ENCODE measurements at places on chromosomes 6 and 20.
A peak's percentile ranks its signal among the peaks of the same experiment; 100 is the strongest.

DNA sequence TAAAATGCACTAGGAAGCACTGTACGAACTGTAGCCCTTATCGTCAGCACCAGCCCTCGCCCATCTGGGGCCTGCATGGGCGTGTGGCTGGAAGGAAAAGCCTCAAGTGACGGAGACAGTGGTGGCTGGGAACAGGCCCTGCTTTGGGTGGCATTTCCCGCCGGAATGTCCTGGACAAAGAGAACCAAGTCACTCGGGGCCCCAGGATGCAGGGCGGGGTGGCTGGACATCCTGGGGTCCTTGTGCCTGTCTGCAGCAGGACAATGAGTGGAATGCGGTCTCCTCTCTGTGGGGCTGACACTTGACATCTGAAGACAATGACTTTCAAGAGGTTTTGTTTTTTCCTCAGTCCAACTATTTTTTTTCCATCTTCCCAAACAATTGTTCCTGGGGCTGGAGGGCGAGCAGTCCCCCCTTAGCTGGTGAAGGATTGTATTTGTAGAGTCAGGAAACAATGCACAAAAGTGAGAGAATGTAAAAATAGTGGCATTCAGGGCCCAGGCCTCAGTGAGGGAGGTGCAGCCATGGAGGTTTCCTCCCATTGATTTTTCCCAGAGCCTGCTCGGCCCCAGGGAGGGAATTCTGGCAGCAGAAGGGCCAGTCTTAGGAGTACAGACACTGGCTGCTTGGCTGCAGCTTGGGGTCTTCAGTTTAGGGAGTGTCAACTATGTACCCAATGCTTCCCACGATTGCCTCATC lies 64.4 kb downstream of the PREX1 start:
- no peak for DNase-seq

DNA sequence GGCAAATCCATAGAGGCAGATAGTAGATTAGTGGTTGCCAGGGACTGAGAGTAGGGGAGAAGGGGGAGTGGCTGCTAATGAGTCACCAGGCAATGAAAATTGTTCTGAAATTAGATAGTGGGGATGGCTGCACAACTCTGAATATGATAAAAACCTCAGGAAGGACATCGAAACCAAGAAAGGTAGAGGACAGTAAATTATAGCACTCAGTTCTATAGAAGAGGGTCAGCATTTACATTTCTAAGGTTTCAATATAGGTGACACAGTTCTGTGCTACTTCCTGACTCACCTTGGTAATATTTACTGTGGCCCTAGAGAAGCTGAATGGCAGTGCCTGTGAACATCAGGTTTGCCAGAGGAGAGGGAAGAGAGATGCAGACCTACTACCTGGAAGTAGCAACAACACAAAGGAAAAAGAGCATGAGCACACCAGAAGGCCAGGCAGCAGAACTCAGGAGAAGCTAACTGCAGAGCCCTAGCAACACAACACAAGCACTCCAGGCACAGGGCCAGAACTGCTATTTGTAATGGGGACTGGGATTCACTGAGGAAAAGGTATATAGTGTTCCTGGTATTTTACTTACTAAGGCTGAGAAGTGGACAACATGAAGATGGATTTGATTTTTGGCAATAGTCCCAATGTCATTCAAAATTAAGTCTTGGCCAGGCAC lies 75.9 kb downstream of the PLCG1 start:
- DNase-seq, result peak; percentile 11

GRCh38 chr6:4864519-4864918 lies 88.3 kb downstream of the CDYL start:
- no peak for DNase-seq

GRCh38 chr6:106318851-106319250 lies 6.7 kb downstream of the ATG5 start:
- DNase-seq, result no peak

DNA sequence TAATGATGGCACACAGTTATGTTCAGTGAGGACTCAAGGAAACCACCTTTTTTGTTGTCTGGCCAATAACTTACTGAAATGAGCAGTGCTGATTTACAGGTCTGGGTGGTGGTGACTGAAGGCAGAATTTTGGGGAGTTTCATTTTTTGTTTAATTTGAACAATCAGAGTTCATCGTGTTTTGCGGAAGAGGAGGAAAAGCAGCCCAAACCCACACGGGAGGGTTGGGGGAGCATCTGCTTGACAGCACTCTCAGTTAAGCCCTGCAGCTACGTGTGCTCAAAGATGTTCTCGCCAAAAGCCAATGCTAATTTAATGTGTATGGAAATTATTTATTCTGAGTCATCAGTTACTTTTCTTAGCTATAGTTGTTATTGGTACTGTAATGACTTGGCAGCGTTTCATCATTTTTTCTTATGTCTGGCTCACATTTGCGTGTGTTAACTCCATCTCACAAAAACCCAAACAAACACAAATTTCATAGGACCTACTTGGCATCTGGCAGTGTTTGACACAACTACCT lies 89.2 kb downstream of the UST start:
- DNase-seq, result no peak

- no peak for DNase-seq
These were observed 165.7 kb upstream of the OLIG3 start for GRCh38 chr6:137659871-137660270.

GRCh38 chr6:113744861-113745260 lies 112.3 kb upstream of the MARCKS start:
- DNase-seq, result no peak

- DNase-seq, result peak; percentile 34
These were observed 129.4 kb upstream of the RIN2 start for GRCh38 chr20:19628570-19629134.

- DNase-seq, result no peak
These were observed 839 bp upstream of the HRH3 start for GRCh38 chr20:62220666-62221568.

DNA sequence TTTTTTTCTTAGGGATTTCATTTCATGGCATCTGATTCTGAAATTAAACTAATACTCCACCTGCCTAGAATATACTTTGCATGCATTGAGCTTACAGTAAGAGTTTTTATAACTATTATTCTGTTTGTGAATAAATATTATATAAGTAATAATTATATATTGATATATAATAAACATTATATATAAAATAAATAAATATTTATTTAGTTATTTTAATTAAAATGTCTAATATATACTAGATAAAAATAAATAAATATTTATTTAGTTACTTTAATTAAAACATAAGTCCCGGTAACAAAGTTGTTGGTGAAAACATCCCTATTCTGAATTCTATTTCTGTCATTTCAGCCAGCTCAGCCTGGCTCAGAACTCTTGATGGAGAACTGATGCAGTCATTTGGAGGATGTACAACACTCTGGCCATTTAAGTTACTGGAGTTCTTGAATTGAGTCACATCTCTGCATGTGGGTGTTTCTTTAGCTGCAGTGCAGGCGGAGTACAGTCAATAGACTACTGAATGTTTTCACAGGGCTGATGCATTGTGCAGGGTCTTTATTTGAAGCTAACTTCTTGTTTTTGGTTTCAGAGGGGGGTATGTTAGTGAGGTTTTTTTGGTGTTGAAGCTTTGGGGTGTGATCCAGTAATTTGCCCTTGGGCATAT lies 508.9 kb upstream of the ADGRB3 start:
- DNase-seq, result no peak

- peak; percentile 39 for DNase-seq
These were observed 598.3 kb upstream of the HS3ST5 start for GRCh38 chr6:114941078-114941477.

DNA sequence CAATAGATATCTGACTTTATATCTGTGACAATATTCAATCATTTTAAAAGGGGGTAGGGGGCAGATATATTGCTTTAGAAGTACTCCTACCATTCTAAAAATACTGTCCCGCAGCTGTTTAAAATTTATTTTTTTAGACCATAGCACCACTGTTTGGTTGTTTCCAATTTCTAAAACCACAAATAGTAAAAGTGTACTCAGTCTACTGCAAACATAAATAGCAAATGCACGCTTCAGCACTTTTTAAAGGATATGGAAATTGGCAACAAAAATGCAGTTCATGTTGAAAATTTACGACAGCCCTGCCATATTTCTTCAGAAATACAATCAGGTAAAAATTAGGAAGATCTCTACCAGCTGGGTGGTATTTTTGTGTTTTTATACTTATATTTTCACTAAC lies 132.0 kb upstream of the RUNX2 start:
- no peak for DNase-seq

GRCh38 chr6:56668158-56668557 lies 25.5 kb upstream of the DST start:
- no peak for DNase-seq

- no peak for DNase-seq
These were observed 75.6 kb upstream of the GNRH2 start for GRCh38 chr20:2967841-2968240.

DNA sequence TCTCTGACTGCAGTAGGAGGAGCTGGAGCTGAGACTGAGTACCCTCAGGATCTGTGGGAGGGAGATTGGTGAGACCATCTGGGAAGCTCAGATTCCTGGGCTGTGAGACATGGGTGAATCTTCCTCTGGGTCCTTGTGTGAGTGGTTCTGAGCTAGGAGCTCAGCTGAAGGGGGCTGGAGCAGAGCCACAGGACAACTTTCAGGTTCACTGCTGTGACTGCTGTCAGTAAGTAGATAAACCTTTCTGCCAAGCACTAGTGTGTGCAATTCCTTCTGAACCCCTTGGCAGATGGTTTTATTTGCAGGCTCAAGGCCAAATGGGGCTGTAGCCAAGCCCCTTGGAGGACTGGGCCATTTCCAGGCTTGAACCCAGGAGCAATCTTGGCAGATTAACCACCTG lies 49.6 kb upstream of the SNAP91 start:
- DNase-seq, result no peak

DNA sequence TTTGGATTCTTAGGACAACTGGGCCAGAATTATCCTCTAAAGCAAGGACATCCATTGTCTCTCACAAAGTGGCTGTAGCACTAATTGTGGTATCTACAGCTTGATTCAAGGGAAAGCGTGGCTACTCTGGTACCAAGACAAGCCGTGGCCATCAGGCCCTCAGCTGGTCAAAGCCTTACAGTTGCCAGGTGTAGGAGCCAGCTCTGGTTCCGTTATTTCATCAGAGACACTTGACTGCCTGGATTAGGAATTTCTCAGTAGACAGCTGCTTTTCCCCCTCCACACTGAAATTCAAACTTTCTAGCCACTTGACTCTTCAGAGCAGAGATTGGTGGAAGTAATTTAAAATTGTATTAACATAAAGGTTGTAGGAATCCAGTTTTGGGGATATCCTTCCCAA lies 104.2 kb downstream of the ANKS1A start:
- no peak for DNase-seq

DNA sequence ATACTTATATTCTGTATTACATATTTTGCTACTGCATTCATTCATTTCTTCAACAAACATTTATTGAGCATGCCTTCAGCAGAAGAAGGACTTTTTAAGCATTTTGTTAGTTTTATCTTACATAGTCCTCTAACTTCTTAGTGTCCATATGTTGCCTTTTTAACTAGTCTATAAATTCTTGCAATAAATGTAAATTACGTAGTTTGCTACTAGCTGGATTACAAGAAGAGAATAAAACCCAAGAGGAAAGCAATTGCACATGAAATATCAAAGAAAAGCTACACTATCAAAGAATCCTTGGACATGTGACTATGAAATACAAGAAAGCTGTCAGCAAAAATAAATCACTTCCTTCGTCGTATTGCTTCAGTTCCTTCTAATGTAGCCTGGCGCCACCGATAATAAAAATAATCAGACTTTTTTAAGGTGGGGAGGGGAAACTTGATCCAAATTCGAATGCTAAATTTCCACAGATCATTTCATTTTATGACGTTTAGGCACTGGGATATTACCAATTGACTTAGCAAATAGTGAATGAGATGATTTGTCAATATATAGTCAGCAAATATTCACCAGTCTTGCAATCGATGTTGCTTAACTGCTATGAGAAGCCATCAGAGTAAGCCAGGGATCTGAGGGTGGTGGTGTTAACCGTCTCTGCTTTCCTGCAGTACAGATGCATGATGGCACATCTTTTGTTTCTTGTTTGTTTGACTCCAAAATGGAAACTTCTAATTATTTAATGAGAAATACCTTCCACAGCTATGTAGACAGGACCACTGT lies 258.7 kb upstream of the EXOC2 start:
- no peak for DNase-seq

DNA sequence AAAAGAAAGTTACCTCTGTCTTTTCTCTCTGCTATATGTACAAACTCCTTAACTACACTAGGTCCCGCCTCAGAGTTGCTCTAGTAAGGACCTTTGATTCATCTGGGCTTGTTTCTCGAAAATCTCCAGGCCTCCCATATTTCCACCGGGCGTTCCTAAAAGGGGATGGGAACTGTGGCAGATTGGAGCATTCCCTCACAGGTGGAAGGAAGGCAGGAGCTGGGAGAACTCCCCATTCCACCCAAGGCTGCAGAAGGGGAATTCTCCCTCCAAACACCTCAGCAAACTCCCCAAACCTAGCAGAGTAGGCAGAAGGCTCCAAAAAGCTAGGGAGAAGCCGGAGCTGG lies 1.6 kb upstream of the TFAP2A start:
- no peak for DNase-seq

GRCh38 chr20:4876731-4877130 lies 124.6 kb downstream of the SLC23A2 start:
- no peak for DNase-seq

- no peak for DNase-seq
These were observed 17.9 kb downstream of the NCR2 start for GRCh38 chr6:41353333-41353732.

DNA sequence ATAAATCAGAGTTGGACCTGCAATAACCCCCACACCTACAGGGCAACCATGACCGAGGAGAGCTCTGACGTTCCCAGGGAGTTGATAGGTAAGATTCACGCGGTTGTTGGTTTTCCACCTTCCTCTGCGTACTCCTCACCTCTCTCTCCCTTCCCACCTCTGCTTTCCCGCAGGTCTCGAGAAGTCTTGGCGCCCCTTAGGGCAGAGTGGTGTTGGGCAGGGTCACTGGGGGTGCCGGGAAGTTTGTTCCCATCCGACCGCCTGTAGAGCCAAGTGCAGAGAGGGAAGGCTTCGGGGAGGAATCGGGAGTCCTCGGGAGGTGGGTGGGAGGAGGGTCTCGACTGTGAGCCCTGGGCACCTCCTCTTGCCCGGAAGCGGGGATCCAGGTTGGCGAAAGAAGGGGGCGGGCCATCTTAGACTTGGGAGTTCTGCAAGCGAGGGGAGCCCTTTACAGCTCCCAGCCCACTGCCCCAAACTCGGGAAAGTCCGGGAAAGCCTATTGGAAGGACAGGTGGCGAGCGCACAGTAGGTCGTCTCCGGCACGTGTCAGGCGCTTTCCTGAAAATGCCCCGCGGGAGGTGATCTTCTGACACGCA lies 672 bp downstream of the CARMIL1 start:
- DNase-seq, result no peak

DNA sequence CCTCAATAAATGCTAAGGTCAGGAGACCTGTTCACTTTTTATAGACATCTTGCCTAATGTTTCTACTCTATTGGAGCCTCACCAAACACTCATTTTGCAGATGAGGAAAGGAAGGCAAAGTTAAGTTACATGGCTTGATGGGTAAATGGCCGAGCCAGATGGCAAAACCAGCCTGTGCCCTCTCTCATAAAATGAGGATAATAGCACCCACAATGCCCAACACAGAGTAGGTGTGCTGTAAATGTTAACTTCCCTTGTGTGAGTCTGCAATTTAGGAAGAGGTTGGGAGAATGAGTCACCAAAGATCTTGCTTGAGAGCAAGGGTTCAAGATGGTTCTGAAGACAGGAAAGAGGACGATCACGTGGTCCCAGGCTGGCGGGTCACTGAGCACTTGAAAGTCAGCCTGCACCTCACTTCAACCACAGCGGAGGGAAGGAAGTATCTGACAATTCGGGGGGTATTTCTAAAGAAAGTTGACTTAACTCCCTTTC lies 3.3 kb downstream of the KCNK5 start:
- DNase-seq, result no peak

- DNase-seq, result no peak
These were observed 41.0 kb downstream of the CYP24A1 start for GRCh38 chr20:54132612-54133433.

- DNase-seq, result no peak
These were observed 105.0 kb upstream of the QKI start for GRCh38 chr6:163309491-163310026.
